ENCODE measurements at places on chromosomes 12 and 14.

DNA sequence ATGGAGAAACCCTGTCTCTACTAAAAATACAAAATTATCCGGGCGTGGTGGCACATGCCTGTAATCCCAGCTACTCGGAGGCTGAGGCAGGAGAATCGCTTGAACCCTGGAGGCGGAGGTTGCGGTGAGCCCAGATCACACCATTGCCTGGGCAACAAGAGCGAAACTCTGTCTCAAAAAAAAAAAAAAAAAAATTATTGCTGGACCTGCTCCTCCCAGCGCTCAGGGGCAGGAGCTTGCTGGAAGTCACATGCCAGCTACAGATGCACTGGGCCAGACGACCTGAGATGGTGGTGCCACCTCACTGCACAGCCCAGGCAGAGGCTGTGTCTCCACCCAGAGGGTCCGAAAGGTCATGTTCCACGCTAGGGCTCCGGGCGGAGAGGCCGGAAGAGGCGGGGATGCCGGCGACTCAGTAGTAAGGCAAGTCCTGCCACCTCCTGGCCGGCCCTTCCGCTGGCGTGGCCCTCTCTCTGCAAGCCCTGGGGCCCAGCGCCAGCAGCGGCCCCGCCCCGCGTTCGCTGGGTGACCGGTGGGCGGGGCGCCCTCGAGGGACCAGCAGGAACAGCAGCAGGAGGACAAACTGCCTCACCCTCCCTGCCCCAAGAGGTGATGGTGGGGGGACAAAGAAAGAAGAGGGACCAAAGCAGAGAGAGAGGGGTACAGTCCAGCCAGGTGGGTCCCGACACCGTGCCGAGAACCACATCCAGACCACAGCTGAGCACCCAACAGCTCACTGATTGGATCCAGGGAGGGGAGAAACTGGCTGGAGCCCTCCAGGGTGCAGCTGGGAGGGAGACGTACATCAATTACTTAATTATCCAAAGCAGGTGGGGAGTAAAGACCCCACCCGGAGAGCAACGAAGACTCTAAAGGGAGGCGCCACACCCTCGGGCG, 3.6 kb upstream of the RHOF start:
- DNase-seq, result no peak

DNA sequence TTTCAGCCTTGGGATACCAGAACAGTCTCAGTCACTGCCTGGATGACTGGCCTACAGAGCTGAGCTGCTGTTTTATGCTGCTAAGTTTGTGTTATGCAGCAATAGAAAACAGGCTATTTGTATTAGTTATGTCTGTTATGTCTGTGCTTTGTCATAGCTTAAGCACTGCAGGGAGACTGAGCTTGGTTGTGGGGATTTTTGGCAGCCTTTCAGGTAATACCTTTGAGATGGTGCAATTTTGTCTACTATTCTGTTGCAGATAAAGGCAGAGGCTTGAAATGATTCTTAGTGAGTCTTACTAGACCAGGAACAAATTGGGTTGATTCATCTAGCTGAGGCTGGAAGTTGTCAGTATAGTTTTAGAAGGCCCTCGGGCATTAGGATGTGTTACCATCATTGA, 201.3 kb upstream of the RBM19 start:
- no peak for DNase-seq

- peak; percentile 74 for DNase-seq
These were observed 4.2 kb upstream of the AJUBA start for GRCh38 chr14:22986508-22987054.

DNA sequence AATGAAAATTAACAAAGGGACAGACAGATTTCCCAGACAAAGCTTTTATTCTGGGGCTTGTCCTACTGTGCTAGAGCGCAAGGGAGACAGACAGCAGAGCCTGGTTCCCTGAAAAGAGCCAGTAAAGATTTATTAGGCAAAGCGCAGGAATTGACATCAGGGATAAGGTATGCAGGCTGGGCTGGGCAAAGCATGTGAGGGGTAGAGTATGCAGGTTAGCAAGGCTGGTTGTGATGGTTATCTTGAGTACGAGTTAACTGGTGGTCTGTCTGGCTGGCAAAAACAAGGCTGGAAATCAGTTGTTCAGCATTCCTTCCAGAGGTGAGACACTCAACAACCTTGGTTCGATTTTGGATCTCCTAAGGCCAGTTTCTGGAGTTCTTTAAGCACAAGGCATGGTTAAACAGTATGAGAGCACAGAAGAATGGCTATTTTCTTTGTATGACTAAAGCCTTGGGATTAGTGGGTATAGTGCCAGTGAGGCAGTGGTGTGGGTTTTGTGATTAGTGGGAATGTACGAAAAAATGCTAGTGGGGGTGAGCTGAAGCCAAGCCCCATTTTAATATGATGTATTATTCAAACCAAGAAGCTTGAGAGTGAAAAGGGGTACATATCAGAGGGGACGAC, 30.9 kb downstream of the BTBD7 start:
- DNase-seq, result no peak

DNA sequence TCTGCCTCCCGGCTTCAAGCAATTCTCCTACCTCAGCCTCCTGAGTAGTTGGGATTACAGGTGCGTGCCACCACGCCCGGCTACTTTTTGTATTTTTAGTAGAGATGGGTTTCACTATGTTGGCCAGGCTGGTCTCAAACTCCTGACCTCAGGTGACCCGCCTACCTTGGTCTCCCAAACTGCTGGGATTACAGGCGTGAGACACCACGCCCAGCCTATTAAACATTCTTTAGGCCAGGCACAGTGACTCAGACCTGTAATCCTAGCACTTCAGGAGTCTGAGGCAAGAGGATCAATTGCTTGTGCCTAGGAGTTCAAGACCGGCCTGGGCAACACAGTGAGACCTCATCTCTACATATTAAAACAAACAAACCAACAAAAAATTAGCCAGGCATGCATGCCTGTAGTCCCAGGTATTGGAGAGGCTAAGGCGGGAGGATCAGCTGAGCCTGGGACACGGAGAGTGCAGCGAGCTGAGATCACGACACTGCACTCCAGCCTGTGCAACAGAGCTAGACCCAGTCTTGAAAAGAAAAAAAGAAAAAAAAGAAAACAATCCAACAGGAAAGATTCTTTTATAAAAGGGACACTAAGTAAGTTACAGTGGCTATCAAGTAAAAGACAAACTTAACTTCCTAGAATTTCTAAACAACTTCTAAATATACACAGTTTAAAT, 70.2 kb downstream of the HECTD1 start:
- no peak for DNase-seq

DNA sequence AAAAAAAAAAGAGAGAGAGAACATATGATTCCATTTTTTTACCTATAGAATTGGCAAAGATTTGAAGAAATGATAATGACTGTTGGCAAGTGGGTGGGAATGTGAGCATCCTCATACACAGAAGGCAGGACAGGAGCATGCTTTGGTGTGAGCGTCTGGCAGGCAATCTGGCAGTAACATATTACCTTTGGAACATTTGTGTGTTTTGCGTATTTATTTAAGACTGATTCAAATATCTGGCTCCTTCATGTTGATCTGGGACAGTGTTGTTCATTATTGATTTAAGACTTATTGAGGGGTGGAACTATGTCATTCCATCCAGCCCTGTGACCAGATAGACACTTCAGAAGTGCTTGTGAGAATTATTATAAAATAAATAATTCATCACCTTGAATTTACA, 53.1 kb downstream of the PPP1R36 start:
- DNase-seq, result no peak

GRCh38 chr12:1464925-1465324, 129.5 kb downstream of the FBXL14 start:
- DNase-seq, result no peak

GRCh38 chr12:76634133-76634532, 74.6 kb upstream of the OSBPL8 start:
- no peak for DNase-seq

DNA sequence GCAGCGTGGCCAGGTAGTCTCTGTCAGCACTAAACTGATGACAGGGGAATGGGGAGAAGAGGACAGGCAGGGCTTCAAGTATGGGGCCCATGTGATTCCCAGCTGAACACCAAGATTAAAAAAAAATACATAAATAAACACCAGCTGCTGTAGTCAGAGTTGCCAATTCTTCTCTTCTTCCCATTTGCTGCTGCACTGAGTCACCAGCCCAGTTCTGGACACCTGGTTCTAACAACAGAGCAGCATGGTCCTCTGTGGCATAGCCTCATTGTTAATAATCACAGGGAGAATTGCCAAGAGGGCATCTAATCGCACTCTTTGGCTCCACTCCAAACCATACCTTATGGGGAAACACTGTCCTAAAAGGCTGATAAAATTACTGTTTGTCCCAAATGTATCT, 15.1 kb downstream of the PPM1H start:
- DNase-seq, result no peak

- DNase-seq, result no peak
These were observed 4.5 kb upstream of the GMFB start for GRCh38 chr14:54493293-54493692.

- DNase-seq, result peak; percentile 85
These were observed at the start of gene PHLDA1 for GRCh38 chr12:76031414-76032042. TSS of gene PHLDA1 (minus strand) at chr12:76031776.

DNA sequence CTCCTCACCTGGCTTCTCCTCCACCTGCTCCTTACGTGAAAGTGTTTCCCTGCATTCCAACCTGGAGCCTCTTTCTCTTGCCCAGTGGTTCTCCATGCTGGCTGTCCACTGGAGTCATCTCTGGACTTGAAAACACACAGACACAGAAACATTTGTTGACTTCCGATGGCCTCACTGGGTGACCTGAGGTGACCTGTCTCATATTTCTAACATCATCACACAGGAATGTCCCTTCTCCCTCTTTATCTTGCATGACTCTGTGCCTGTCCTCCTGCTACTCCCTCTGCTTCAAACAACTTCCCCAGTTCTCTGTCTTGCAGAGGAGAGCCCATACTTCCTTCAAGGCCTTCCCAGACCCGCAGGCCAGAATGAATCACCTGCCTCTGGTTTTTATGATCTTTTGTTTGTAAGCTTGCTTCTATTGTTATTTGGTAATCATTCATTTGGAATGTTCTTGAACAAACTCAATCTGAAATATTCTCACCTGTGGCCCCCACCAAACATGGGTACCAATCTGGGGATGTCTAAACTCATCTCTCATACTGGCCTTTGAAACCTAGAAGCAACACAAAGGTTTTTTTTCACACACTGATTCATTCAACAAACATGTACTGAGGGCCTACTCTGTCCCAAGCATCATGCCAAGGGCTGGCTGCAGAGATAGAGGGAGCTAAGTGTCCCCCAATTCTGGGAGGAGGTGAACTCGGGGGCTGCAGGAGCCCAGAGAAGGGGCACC, 9.7 kb upstream of the RIN3 start:
- no peak for DNase-seq

DNA sequence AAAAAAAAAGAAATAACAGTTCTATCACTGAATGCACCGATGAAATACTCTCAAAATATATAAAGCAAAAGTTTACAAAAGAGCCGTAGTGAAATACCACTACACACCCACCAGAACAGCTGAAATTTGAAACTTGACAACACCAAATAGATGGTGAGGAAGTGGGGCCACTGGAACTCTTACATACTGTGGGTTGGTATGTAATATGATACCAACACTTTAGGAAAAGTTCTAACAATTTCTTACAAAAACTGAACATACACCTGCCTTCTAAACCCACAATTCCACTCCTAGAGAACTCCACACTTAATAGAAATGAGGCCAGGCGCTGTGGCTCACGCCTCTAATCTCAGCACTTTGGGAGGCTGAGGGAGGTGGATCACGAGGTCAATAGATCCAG, 14.1 kb downstream of the EIF5 start:
- DNase-seq, result no peak

- no peak for DNase-seq
These were observed 71.4 kb downstream of the SLC41A2 start for GRCh38 chr12:104886418-104887401.

DNA sequence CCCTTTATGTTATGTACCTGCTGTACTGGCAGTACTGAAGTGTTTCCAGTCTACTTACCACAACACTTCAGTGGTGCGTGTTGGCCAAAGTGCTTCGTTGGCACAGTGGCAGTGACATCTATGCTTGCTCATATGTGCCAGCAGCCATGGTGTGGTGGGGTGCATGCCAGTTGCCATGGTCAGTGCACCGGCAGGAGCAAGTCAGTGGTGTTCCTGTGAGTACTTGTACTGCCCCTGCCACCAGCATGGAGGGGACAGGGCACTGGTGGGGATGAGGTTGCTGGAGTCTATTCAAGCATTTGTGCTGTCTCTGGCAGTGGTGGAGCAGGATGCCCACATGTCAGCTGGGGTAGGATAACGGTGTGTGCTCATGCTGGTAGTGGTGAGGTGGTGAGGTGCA, 800.0 kb downstream of the TRHDE start:
- no peak for DNase-seq

GRCh38 chr12:50203691-50204090, 36.5 kb upstream of the CERS5 start:
- no peak for DNase-seq

DNA sequence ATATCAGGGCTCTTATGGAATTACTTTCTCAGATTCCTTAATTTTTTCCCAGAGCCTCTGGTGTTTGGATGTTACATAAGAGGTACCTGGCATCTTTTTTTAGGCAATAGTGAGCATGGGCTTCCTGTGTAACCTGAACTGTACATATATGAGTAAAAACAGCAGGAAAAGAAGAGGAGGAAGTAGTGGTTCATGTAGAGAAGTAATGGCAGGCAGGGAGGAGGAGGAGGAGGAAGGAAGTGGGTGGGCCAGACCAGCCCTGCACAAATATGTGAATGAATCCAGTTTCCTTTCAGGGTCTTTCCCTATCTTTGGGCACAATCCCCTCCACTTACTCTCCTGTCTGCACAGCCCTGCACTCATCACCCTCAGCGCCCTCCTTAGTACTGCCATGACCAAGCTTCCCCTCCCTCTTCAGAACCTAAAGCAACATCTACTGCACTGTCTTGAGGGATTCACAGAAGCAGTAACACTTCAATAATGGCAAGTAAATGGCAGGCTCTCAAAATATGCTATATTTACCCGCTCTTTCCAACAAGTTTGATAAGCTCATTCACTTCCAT, 40.9 kb upstream of the GSG1 start:
- no peak for DNase-seq

DNA sequence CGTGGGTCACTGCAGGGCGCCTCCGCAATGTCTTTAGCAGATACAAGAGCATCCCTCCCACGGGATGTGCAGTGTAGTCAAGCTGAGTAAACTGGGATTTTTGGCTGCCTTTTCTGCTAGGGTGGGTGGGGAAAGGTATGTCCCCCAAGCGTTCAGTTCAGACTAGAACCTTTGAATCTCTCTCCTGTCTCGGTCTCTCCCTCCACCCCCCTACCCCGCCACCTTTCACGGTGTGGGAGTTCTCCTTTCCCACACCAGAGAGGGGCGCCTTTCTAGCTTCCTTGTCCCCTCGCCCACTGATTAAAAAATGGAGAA, 525 bp upstream of the FAR2 start:
- DNase-seq, result no peak

DNA sequence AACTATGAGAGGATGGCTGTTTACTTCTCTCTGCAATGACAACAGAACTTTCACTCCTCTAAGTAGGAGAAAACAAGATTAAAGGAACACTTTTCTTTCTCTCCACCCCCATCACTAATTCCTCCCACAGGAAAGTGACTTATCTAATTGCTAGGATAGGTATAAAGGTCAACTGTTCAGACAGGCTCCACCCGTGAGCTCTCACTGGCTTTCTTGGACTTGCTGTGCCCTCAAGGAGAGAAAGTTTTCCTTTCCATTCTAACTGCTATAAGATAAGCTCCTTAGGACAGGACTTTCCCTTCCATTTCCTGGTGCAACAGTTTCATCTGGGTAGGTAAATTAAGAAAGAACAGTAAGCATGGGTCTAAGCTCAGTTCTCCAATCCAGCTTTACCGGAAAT, 4.8 kb downstream of the SLC41A2 start:
- DNase-seq, result no peak

Measured in activated T-helper 1 cell treated with Interleukin-2 at 50 U/mL for 16 hours (primary cell).